Renal cortex interstitium (tissue), 15 donors: ENCODE measurements at places on chromosomes 5 and 9.

DNA sequence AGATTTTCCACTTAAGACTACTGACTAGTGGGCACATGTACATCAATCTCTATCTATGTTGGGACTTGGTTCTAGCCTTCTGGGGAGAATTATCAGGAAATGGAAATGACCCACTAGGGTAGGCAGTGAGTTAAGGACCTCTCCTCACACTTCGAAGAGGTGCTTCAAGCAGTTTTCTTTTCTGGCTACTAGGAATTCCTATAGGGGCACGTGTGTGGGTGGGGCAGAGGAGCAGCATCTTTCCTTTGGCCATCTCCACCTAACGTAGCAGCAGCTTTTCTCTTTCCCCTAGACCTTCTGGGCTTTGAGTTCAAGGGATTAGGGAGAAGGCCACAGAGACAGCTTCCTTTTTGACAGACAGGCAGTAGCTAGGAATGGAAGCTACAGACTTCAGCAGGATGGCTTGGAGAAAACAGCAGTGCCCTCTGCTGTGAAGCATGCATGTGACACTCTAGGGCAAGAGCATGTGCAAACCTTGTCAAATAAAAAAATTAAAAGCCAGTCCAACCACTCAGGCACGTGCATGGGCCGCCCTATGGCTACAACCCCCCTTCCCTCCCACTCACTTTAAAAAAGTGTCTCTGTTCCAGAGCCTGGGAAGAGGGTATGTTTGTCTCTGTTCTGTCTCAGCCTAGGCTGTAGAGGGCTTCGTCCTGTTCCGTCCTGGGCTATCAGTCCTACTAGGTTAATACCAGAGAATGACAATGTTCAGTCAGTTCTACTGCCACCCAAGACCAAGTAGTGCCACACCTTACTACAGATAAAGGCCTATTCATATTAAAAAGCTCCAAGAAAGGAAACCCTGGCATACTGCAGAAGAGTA, 8.7 kb upstream of the GFRA3 start:
- DNase-seq, result peak; percentile 39

DNA sequence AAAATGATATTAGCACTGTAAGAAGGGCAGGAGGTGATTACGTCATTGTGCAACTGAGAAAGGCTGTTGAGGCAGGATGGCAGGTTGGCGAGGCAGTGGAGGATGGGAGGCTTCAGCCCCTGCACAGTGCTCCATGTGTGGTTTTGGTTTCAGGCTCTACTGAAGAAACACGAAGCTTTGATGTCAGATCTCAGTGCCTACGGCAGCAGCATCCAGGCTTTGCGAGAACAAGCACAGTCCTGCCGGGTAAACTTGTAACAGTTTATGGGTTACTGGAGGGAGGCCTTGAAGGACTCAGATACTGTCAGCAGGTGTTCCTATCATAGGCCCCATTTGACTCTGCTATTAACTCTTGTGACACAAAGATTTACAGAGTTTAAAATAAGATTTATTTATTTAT, 35.1 kb downstream of the SPTAN1 start:
- DNase-seq, result no peak

- DNase-seq, result no peak
Measured at GRCh38 chr5:143772621-143773020, 39.3 kb upstream of the HMHB1 start.

DNA sequence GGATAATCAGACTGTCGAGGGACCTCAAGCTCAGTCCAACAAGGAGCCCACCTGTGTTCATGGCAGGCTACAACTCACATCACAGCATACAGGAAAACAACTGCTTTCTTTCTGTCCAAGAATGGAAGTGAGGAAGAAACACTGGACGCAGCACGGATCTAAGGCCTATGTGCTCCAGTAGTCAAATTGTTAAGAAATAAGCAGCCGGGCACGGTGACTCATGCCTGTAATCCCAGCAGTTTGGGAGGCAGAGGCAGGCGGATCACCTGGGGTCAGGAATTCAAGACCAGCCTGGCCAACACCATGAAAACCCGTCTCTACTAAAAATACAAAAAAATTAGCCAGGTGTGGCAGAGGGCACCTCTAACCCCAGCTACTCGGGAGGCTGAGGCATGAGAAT, 427.8 kb downstream of the BNC2 start:
- DNase-seq, result no peak

DNA sequence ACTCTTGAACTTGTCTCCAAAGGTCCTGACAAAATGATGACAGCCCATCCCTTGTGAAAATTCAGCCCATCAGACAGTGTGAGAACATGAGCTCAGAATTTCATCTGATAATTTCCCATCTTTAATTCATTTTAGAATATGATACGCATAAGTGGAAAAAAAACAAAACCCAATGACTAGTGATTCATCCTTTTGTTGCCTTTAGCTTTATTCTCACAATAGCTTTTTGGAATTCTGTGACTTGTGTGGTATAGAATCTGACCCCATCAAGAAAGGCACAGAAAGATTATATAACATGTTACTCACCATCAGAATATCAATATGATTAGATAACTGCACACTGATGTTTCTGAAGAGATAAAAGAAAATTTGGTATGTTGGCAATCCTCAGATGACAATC, 16.1 kb upstream of the TMED7 start:
- DNase-seq, result no peak

GRCh38 chr5:178453224-178453623, 137.0 kb downstream of the COL23A1 start:
- DNase-seq, result no peak

DNA sequence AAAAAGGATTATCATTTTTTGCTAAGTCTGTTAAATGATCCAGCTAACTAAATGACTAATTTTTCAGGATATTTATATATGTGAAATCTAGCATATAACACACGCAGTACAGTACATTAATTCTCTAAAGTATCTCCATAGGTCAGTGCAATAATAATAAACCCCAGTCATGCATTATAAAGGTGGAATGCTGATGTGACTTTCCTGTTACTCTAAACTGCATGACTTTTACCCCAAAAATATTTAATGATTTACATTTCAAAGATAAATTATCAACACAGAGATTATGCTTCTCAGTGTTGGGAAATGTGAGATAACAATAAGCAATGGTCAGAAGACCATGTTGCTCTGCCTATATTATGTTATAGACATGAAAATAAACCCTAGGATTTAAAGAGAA, 34.1 kb upstream of the PAM start:
- DNase-seq, result no peak

DNA sequence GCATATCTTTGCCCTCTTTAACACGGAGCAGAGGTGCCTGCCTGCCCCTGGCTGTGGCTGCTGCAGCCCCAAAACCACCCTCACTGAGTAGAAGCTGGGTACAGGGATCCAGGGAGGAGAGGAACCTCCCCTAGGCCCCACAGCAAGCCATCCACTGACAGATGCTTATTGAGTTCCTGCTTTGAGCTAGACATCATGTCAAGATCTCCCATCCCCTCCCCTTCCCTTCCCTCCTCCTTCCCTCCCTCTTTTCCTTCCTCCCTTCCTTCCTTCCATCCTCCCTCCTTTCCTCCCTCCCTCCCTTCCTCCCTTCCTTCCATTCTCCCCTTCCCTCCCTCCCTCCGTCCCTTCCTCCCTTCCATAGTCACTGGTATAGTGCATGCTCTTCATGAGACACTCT, 29.3 kb downstream of the GOLGA2 start:
- DNase-seq, result no peak

GRCh38 chr5:42360056-42360455, 63.2 kb upstream of the GHR start:
- no peak for DNase-seq

GRCh38 chr5:34652914-34653313, 3.2 kb upstream of the RAI14 start:
- no peak for DNase-seq

GRCh38 chr9:132114102-132114707, 34.5 kb upstream of the MED27 start:
- peak; percentile 48 for DNase-seq

DNA sequence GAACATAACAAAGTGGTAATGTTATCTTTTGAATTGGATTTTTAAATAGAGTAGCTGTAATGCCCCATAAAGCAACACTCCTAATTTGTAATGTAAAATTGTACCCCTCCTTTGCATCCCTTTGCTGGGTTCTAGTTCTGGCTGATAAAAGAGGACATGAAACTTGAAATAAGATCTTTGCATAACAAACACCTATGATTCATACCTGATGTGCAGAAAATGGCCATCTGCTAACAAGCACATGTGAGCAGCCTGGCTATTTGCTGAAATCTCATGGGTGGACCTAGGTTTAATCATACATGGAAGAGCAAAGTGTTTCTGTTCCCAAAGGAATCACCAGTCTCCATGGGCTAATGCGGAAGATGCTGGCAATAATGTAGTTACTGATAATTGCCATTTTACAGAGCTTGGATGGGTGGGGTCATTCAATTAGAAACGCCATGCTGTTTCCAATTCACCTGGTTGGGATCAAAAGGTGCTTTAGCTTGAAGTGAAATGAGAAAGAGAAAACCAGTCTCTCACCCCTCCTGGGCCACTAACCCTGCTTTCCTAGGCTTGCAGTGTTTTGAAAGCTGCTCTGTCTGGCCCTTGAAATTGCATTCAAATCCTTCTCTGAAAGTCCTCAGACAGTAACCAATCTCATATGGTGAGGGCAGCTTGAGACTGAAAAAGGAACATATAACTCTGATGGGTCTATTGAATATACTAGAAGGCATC, 585.1 kb downstream of the TLE4 start:
- DNase-seq, result no peak

- DNase-seq, result no peak
Measured at GRCh38 chr9:92035687-92036410, 79.4 kb downstream of the SPTLC1 start.

DNA sequence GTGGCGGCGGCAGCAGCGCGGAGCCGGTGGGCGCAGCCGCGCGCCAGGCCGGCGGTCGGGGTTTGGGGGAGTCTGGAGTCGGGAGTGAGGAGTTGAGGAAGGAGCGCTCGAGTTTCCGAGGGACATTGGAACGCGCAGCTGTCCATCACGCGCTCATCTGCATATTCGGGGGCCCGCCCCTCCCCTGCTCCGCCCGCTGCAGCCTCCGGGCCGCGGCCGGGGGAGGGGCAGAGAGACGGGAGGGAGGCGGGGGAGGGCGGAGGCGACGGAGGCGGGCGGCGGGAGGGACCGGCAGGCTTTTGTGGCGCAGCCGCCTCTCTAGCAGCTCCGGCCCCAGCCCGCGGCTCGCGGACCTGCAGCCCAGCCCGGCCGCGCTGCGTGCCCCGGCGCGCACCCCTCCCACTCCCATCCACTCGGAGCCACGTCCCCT, at the start of gene IRX2:
Gene IRX2, minus strand, starts transcription at position 86 of the 430 bp plus-strand sequence. CDS start 264 bp downstream, outside the sequence.
- DNase-seq, result peak; percentile 73

DNA sequence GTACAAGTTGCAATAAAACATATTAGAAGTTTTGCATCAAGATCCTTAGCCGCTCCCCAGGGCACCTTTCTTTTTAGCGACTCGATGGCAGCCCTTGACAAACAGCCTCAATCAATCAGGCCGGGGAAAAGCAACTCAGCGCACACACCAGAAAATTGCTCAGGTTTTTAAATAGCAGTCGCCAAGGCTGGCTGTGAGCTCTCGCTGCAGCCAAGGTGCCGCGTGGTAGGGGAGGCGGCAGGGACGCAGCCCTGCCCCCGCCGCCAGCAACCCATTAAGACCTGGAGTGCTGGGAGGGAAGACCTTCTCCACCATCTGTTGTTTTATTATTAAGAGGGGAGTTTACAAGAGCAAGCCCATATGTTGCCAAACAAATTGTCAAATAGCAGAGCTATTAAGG, 22.6 kb downstream of the ASS1 start:
- no peak for DNase-seq

DNA sequence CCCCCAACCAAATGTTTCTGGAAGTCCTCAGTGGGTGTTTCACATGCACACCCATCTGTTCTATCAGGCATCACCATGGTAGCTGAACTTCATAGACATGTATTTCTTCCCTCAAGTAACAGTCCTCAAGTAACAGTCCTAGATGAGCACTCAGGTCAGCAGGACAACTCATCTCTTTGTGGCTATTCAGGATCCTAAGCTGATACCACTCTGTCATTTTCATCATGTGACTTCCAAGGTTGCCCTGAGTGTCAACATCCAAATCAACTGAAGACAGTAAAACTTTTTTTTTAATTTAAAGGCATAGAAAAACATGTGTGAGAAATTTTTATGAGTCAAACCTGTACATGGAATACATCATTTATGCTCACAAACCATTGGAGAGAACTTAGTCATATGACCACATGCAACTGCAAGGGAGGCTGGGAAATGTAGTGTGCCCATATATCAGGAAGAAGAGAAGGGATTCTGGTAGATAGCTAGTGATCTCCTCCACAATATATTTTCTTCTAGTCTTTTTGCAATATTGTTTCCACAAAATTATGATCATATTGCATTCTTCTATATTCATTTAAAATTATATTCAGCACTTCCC, 64.2 kb upstream of the FST start:
- DNase-seq, result no peak

DNA sequence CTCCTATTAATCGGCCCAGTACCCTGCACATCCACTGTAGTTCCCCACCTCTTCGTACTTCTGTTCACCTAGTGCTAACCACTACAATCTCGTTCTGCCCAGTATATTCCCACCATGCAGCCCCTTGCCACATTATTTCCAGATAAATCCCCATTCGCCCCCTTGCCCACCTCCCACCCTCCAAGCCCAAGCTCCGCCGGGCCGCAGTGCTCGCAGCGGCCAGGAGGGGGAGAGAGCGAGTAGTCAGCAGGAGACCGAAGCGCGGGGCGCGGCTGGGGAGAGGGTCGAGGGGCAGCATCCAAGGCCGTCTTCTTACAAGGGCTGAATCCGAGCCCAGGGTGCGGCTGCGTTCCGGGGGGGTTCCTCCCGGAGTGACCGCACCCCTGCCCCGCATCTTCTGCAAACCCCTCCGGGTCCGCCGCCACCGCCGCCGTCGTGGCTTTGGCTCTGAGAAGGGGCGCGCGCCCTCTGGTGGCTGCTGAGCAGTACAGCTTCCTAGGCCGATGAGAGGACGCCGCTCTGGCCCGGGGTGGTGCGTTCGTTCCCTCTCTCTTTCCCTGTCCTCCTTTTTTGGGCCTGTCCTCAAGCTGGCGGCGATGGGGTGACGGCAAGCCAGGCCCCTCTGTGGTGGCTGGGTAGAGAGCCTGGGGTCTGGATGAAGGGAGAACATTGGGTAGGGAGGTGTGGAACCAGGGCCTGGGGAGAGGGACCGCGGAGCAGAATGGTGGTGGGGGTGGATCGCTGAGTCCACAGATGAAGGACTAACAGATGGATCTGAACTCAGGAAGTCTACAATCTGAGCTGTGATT, 30.0 kb upstream of the PSD2 start:
- peak; percentile 46 for DNase-seq

DNA sequence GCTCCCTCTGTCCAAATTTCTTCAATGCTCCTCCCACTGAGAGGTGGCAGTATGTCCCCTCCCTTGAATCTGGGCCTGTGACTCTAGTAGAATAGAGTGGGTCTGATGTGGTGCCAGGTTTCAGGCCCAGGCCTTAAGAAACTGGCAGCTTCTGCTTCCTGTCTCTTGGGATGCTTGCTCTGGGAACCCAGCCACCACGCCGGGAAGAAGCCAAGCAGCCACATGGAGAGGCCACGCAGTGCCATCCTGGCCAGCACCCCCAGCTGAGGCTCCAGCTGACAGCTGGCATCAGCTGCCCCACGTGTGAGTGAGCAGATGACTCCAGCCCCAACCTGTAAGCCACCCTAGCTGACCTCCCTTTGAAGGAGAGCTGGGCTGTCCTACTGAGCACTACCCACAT, 7.3 kb upstream of the TSPAN17 start:
- DNase-seq, result no peak
